ENCODE measurements at places on chromosomes 4 and X.

GRCh38 chr4:157023941-157024340 is 52.0 kb upstream of the GLRB start:
- no peak for DNase-seq

GRCh38 chr4:112933790-112934189 is 115.7 kb upstream of the ANK2 start:
- DNase-seq, result no peak

DNA sequence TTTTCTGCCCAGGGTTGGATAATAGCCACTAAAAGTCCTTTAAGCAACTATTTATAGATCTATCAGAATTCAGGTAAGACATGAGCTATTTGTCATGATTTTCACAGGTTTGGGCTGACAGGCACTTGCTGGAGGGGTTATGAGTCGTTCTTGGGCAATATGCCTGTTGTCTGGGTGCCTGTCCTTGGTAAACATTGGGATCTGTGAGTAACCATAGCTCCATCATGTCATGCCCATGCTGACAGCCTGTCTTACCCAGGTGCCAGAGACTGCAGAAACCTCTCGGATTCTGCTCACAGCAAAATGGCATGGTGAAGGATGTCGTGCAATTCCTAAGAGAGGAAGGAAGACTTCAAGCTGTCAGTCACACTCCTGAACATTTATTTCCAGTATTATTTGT is 116.0 kb upstream of the PUDP start:
- no peak for DNase-seq

- no peak for DNase-seq
These were observed 82.8 kb upstream of the HPF1 start for GRCh38 chr4:169840554-169840953.

DNA sequence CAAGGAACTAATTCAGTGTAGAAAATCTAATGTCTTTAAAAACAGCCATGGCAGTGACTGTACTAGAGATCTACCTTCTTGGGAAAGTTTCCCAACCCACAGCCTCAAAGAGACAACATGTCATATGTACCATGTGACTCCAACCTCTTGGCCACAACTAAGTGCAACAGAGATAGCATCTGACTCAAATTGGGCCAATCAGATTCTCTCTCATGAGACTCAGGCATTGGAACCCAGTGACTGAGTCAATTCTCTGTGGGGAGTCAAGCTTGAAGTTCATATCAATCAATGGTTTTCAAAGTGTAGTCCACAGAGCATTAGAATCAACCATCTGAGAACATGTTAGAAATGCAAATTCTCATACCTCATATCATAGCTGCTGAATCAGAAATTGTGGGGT is 123.3 kb downstream of the MBNL3 start:
- no peak for DNase-seq

DNA sequence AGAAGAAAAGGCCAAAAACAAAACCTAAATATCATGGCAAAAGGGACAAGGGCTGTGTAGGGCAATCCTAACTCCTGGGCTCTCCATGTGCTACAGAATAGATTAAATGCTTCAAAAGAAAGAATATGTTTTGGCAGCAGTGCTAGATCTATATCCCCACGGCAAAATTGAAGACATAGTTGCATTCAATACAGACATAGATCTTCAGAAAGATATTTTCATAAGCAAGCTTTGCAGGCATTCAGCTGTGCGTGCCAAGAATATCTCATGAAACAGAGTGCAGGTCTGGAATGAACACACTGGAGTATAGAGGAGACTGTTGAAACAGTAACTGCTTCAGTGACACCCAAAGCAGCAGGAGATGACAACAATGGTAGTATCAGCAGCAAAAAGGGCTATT is 1476.9 kb downstream of the ARAP2 start:
- no peak for DNase-seq

- no peak for DNase-seq
These were observed 128.6 kb downstream of the CHIC2 start for GRCh38 chr4:53935780-53936179.

DNA sequence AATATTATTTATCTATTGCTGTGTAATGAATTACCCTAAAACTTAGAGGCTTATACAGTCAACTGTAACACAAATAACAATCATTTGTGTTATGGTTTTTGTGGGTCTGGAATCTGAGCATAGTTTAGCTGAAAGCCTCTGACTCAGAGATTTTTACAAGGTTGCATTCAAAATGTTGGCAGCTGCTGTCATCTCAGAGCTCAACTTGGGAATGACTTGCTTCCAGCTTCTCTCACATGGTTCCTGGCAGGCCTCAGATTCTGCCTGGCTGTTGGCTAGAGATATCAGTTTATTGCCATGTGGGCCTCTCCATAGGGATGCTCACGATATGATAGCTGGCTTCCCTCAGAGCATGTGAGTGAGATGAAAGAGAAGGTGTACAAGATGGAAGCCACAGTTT is 70.2 kb upstream of the BRWD3 start:
- DNase-seq, result no peak

DNA sequence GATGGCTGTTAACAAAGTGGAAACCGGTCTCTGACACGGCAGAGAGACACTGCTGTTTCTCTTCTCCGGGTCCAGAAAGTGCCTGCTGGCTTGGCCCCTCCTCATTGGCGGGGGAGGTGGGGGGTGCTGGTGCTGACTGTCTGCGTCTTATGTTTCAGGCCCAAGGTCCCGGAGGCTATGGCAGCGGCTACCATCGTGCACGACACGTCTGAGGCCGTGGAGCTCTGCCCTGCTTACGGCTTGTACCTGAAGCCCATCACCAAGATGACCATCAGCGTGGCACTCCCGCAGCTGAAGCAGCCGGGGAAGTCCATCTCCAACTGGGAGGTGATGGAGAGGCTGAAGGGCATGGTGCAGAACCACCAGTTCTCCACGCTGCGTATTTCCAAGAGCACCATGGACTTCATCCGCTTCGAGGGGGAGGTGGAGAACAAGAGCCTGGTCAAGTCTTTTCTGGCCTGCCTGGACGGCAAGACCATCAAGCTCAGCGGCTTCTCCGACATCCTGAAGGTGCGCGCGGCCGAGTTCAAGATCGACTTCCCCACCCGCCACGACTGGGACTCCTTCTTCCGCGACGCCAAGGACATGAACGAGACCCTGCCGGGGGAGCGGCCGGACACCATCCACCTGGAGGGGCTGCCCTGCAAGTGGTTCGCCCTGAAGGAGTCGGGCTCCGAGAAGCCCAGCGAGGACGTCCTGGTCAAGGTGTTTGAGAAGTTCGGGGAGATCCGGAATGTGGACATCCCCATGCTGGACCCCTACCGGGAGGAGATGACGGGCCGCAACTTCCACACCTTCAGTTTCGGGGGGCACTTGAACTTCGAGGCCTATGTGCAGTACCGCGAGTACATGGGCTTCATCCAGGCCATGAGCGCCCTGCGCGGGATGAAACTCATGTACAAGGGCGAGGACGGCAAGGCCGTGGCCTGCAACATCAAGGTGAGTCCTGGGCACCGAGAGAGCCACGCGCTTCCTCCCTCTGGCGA is 2.2 kb downstream of the AKAP17A start:
- no peak for DNase-seq

DNA sequence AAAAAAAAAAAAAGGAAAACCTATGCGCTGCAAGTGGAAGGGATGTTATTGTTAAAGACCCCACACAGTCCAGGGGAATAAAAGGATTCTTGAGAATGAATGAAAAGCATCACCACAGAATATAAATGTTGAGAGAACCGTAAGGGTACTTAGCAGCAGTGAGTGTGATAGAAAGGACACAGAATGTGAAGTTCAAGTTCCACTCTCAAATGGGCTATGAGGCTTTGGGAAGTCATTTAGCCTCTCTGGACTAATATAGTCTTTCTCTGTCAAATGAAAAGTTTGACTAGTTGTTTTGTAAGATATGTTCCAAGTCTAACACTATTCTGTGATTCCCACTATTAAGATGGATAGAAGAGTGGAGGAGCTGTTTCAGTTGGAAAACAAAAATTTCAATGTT is 35.8 kb upstream of the MAML3 start:
- no peak for DNase-seq

DNA sequence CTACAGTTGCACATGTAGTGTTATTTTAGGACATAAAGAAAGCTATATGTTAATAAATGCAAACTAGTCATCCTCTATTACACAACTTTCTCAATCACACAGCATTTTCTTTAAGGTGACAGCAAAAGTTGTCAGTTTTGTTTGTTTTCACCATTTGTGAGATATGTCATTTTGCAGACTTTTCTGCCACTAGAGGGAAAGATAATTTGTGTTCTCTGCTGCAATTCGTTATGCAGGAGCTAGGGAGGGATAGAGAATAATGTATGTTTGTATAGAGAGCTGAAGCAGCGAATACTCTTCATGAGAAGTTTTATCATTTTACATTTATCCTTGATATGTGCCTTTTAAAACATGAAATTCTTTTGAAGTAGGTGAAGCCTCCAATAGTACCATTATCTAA is 670.6 kb upstream of the ATOH1 start:
- no peak for DNase-seq

DNA sequence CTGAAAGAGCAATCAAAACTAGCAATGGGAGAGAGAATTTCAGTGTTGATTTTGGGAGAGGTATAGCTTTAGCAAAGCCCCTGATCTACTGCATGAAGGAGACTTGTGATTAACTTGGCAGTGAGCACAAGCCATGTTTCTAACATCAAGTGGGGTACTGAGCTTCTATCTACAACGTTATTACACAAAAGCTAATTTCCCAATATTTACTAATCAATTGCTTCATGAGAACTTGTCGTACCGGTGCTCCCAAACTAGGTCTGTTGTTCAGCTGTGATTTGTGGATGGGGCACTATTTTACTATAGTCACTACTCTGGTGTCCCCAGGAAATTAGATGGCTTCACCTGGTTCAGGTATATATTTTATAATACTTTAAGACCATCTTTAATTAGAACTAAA is 16.2 kb downstream of the ANK2 start:
- DNase-seq, result no peak
